GM12878 (cell line): ENCODE measurements at places on chromosomes 2 and 18. TPM values are rescaled to one million over a fixed set of nuclear protein-coding genes. Genes with fewer than 3 reads are reported as not detected.

The GRHL1 gene
- total RNA-seq: 0.19 and 0.28 TPM in 2 replicates

The CFC1 gene
- total RNA-seq: not detected in 2 replicates

The ANKRD62 gene
- total RNA-seq: not detected in 2 replicates

The APLF gene
- total RNA-seq: 1.9 TPM in 2 replicates

The WDR54 gene
- total RNA-seq: 64.8 and 66.0 TPM in 2 replicates

The KCNK3 gene
- total RNA-seq: 0.11 and 0.13 TPM in 2 replicates

The IL36A gene
- total RNA-seq: not detected in 2 replicates

The ITGA6 gene
- total RNA-seq: 0.36 and 0.51 TPM in 2 replicates

The UGT1A10 gene
- total RNA-seq: 0.11 TPM in 1 of 2 replicates, not detected in the other

The PXDN gene
- 0.58 and 0.69 TPM in 2 replicates for total RNA-seq

The NAPG gene
- 22.4 and 23.7 TPM in 2 replicates for total RNA-seq

The B3GNT7 gene
- 10.1 and 12.6 TPM in 2 replicates for total RNA-seq

The IL36B gene
- total RNA-seq: not detected in 2 replicates

The UBXN2A gene
- total RNA-seq: 14.0 and 15.8 TPM in 2 replicates

The METTL8 gene
- 49.3 and 49.8 TPM in 2 replicates for total RNA-seq

The CPO gene
- total RNA-seq: not detected in 2 replicates

The C1QL2 gene
- not detected in 2 replicates for total RNA-seq

The TPO gene
- not detected in 2 replicates for total RNA-seq

The RAPH1 gene
- total RNA-seq: 0.08 and 0.21 TPM in 2 replicates

The GKN1 gene
- total RNA-seq: not detected in 2 replicates

The SUPT7L gene
- total RNA-seq: 19.3 and 19.7 TPM in 2 replicates

The LCT gene
- total RNA-seq: 0.08 and 0.11 TPM in 2 replicates

The SMIM21 gene
- total RNA-seq: not detected in 2 replicates
